Activated T-cell treated with anti-CD3 and anti-CD28 coated beads, Interleukin-2, amount 50 U/mL, for 4 hours (primary cell): ENCODE measurements at places on chromosomes 7 and 10. TPM values are rescaled to one million over a fixed set of nuclear protein-coding genes. Genes with fewer than 3 reads are reported as not detected.

Gene RNF148
- not detected for total RNA-seq

Gene OR2A1
- total RNA-seq: not detected

DNA sequence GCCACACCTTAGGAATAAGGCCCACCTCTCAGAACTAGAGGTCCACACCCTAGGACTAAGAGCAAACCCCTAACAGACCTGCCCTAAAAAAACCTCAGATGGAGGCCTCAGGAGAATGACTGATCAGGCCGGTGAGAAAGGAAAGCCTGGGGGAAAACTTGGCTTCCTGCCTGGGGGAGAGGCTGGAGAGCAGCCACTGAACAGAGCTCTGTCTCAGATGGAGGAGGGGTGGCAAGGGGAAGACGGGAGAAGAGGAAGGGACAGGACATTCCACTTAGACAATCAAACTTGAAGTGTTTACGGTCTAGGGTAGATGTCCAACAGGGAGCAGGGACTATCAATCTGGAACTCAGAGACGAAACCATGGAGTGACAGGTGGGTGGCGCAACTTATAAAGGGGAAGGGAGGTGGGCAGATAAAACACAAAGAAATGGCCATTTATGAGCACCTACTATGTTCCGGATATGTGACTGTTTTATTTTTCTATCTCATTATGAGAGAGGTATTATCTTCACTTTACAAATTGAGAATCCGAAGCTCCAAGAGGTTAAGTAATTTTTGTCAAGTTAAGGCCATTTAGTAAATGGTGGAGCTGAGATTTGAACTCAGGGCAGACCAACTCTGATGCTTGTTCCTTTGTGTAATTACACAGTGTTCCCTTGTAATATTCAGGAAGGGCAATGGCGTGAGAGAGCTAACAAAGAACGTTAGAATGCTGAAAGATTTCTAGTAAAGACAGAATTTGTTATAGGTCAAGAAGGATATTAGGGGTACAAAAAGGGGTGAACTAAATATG lies 82.6 kb downstream of the DNMBP start:
- no peak for DNase-seq

GRCh38 chr7:55048221-55048859 lies 29.5 kb downstream of the EGFR start:
- no peak for DNase-seq

- DNase-seq: no peak
Observed at GRCh38 chr10:17387861-17388503, 66.4 kb downstream of the ST8SIA6 start.

DNA sequence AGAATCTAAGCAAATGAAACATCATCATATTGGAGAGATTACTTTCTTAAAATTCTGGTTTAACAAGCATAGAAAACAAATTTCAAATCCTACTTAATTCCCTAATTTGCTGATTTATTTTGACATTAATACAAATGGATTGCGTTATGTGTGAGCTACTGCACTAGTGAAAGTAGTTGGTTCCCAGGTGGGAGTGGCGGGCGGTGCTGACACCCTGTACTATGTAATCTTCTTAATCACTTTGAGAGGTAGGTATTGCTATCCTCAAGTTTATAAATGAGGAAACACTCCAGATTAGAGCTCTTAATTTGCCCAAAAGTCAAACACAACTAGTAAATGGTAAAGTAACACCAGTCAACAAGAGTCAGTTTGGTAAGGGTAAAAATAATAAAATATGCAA lies 131.1 kb downstream of the ELAPOR2 start:
- DNase-seq: no peak

DNA sequence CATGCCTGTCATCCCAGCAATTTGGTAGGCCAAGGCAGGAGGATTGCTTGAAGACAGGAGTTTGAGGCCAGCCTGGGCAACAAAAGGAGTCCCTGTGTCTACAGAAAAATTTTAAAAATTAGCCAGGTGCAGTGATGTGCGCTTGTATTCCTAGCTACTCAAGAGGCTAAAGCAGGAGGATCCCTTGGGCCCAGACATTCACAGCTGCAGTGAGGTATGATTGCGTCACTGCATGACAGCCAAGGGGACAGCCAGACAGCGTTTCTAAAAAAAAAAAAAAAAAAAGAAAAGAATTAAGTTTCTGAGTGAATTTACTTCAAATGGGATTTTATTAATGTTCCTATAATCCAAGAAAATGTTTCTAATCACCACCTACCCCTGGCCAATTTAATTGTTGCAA lies 87.4 kb upstream of the RNF148 start:
- DNase-seq: no peak

DNA sequence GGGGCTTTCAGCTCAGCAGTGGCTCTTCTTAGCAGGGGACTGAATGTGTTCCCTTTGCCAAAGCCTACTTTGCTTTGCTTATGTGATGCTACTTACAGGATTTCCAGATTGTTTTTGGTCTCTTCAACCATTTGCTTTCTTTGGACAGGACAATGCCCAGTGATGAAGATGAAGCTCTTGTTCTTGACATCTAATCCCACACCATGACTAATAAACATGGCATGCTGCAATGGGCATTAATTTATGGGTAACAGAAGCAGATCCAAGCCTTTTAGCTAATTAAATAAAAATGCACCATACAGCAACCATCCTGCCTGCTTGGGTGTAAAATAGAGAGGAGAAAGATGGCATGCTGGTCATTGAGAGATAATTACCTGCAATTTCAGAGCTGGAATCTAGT lies 175.5 kb upstream of the ITGB1 start:
- DNase-seq: no peak
